Effector CD4-positive, alpha-beta T cell (primary cell): ENCODE measurements at places on chromosomes 3 and 15.

GRCh38 chr3:77407441-77407840, 367.5 kb downstream of the ROBO2 start:
- no peak for DNase-seq

GRCh38 chr3:150292891-150293290, 115.2 kb upstream of the TSC22D2 start:
- no peak for DNase-seq

GRCh38 chr3:191743283-191743682, 282.3 kb downstream of the PYDC2 start:
- no peak for DNase-seq

GRCh38 chr3:161253711-161254110, 32.6 kb downstream of the NMD3 start:
- no peak for DNase-seq

- no peak for DNase-seq
These were observed 422.7 kb upstream of the ALCAM start for GRCh38 chr3:104943974-104944373.

DNA sequence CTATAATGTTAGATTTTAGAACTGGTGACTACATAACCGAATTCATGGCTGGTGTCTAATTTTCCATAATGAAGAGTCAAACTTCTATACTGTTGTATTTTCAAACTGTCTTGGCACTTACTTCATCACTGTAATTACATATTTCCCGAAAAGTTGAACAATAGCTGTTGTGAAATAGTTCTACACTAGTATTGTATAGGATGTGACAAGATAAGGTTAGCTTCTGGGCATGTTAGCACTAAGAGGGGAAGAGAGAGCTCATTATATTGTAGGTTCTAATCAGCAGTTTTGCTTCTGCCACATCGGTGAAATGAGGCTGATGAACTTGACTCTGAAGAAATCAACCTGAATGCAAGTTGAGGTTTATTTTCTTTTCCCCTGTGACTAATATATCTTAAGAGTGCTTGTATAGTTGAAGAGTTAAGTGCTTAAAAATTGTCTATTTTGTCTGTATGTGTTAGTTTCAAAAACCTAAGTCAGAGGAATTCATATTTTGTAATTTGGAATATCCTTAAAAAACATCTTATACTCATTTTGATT, 8.9 kb downstream of the GYG1 start:
- DNase-seq = no peak

- peak; percentile 29 for DNase-seq
These were observed 2.8 kb upstream of the CD47 start for GRCh38 chr3:108093616-108094015.

GRCh38 chr3:108552267-108553159, 36.7 kb downstream of the CIP2A start:
- DNase-seq = no peak

DNA sequence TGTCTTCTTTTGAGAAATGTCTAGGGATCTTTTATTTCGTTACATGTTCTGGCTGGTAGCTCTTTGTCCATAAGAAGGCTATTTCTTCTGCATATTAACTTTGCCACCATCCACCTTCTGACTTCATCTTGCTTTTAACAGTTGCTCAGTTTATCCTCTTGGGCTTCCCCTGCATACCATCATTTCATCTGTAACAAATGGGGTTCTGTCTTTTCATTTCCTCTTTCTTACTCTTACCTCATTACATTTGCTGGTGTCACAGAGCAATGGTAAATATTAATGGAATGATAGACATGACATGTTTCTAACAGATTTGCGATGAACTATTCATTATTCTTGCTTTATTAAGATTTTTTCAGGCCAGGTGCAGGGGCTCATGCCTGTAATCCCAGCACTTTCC, 62.4 kb downstream of the GASK1A start:
- no peak for DNase-seq

DNA sequence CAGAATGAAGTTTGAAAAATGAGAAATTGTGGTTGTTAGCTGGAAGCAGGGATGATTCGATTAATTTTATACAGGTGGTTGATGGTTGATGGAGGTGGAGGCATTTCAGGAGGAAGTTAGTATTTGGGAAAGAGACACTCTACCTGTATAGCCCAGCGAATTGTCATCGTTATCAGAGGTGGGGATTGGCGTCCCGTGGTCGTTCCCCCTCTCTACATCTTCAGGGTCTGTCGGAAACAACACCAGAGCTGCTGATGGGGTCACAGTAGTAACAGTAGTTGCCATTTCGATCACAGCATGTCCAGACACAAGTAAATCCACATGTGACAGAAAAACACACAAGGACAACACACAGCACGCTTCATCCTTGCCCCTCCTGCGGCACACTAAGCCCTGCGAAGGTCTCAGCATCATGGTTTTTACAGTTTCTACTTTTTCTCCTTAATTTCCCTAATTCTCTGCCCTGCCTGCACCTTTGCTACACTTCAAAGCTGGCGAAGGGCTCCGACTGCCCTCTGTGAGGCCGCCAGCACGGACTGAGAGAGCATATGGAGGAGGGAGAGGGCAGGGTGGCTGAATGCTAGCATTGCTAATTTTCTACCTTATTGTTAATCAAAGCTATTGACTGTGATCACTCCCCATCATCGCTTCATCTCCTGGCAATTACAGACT, 642.3 kb downstream of the ROBO1 start:
- no peak for DNase-seq

GRCh38 chr3:64414043-64414442, 188.8 kb upstream of the PRICKLE2 start:
- DNase-seq = no peak

GRCh38 chr15:61426466-61426865, 197.4 kb upstream of the RORA start:
- no peak for DNase-seq

- DNase-seq = no peak
These were observed 12.9 kb upstream of the APEH start for GRCh38 chr3:49661281-49661680.

DNA sequence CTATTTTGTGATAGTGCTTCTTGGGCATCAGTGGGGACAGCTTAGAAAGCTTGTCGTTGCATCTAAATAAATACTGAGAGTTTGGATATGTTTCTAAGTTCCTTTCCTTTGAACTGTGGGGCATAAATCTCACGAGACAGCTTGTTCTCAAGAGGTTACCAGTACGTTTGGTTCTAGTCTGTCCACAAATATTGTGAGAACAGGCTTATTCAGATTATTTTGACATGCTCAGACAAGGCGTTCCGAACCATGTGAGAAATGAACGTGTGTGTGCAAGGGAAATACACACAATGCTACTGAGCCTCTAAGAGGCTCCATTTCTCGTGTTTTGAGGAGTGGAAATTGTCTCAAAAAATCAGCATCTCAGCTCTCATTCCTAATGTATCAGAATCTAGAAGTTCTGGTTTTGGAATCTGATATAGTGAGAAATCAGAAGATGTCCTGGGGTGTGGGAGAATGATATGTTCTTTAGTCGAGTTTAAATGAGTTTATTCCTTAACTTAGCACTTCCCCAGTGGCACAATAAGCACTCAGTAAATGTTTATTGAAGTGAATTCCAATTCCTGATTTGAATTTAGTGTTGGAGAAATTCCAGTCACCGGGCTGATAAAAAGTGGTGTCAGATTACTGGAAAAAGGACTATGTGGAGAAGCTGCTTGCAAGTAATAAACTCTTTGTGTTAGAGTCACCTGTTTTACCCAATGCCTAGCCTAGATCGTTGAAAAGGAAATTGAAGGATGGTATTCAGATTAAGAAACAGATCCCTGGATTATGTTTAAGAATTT, 481.5 kb downstream of the LPP start:
- DNase-seq = no peak

GRCh38 chr15:91522605-91523332, 330.7 kb upstream of the SLCO3A1 start:
- no peak for DNase-seq

GRCh38 chr15:39177561-39177960, 403.3 kb upstream of the THBS1 start:
- DNase-seq = no peak

- no peak for DNase-seq
These were observed 106.5 kb downstream of the ITPR1 start for GRCh38 chr3:4599612-4600011.

DNA sequence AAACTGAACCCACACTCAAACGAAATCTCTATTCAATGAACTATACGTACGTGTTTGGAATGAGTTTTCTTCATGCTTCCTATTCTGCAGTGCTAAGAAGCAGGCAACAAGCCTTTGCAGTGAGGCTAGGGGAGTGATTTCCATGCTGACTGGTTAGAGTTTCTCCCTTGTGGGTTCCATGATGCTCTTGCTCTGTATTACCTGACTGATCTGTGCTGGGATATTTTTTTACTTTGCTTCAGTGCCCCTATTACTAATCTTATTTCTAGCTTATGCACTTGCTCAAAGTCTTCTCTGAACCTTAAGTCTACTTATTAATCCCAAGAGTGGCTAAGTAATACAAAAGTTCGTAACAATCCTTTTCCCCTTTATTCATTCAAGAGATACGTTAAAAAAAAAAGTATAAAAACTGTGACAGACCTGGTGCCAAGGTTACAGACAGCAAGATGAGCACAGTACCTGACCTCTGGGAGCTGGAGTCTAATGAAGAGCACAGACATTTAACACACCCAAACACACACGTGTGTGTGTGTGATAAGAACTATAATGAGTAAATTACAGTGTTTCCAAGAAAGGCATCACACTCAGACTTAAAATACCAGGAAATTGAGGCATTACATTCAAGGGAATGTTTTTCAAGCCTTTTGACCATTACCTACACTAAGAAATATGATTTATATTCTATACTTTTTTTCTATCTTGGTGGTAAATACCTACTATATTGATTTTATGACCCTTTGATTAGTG, 50.5 kb upstream of the FBN1 start:
- DNase-seq = no peak

GRCh38 chr15:68369931-68370767, 61.8 kb downstream of the ITGA11 start:
- no peak for DNase-seq

DNA sequence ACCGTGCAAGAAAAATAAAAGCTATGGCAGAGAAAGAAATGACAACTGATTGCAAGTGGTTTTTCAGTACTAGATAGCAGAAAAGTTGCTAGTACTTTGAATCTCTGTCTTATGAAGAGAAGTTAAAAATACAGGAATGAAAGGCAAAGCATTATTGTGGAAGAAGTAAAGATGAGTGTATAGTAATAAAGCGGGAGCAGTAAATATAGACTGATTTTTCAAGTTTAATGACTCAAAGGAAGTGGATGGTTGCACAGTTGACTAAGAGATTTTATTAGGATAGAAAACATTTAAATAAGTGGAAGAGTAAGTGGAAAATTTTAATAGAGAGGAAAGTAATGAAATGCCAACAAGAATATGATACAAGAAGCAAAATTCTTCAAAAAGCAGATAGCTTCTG, 1076.1 kb upstream of the CADM2 start:
- DNase-seq = no peak

DNA sequence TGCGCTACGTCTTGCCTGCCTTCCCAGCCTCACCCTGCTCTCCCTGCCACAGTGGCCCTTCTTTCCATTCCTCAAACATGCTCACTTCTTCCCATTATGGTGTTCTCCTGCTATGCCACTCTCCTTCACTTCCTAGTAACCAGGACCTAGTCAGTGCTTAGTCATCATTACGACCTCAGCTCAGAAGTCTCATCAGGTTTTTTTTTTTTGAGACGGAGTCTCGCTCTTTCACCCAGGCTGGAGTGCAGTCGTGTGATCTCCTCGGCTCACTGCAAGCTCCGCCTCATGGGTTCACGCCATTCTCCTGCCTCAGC, 149.5 kb downstream of the GREM1 start:
- no peak for DNase-seq

DNA sequence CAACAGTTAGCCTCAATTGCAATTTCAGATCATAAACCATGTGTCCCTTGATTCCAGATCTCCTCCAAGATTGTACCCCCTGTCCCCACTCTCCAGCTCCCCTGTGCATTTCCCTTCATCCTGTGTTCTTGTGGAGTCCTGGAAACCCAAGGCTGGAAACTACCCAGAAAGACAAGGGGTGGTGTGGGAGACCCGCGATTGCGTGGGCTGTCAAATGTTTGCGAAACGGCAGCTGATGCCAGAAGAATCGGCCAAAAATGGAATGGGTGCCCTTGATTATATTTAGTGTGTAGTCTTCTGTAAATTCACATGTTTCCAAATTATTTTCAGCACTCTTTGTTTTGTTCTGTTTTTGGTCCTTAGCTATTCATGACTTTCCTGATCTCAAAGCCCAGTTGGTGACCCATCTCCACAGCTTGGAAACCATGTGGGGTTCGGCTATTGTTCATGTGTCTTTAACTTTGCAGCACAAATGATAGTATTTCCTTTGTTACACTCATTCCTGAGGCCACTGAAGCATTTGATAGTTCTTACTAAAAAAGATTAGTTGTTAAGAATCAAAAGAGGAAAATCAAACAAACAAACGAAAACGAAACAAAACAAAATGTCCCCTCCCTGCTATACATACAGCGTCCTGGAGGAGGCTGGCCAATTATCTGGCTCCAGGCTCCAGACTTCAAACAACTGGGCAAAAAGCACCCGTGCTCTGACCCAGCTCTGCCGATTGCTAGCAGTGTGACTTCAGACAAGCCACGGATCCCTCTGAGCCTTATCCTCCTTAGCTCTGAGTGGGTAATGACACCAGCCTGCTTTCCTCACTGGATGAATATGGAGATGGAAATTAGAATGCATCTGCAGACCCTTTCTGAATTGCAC, 120.9 kb downstream of the CACNA2D3 start:
- no peak for DNase-seq

GRCh38 chr3:197752107-197752506, 2.4 kb downstream of the FYTTD1 start:
- no peak for DNase-seq

DNA sequence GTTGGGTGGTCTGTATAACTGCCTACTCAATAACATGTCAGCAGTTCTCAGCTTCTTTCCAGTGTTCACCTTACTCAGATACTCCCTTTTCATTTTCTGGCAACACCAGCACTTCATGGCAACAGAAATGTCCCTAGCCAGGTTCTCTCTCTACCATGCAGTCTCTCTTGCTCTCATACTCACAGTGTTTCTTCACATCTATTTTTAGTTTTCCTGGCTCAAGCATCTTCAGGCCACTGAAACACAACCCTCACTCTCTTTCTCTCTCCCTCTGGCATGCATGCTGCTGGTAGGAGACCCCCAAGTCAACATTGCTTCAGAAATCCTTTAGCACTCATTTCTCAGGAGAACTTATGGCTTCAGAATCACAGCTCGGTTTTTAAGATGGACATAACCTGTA, at the start of gene CAPN3:
TSS of gene CAPN3 (plus strand) at position 253 of the 400 bp plus-strand sequence. CDS start 305 bp downstream, outside the sequence.
- no peak for DNase-seq
